ENCODE measurements at places on chromosomes 6 and 20.

- DNase-seq = no peak
Measured at GRCh38 chr20:57907131-57908000, 197.6 kb upstream of the PMEPA1 start.

DNA sequence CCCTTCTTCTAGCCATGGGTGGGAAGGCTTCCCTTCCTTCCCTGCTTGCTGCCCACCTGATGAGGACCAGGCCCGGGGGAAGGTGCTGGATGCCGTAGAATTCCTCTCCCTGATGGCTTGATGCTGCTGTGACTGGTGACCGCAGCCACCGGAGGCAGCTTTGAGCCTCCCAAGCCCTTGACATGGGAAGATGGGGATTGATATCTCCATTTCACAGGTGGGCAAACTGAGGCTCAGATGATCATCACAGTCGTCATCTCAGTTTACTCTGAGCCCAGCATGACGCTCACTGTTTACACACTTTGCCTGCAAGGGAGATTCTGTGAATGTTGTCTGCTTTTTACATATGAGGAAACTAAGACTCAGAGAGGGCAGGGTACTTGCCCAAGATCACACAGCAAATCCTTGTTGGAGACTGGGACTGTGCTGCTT is 43.9 kb downstream of the SRC start:
- DNase-seq = no peak

GRCh38 chr6:127869772-127870404 is 31.0 kb downstream of the THEMIS start:
- no peak for DNase-seq

DNA sequence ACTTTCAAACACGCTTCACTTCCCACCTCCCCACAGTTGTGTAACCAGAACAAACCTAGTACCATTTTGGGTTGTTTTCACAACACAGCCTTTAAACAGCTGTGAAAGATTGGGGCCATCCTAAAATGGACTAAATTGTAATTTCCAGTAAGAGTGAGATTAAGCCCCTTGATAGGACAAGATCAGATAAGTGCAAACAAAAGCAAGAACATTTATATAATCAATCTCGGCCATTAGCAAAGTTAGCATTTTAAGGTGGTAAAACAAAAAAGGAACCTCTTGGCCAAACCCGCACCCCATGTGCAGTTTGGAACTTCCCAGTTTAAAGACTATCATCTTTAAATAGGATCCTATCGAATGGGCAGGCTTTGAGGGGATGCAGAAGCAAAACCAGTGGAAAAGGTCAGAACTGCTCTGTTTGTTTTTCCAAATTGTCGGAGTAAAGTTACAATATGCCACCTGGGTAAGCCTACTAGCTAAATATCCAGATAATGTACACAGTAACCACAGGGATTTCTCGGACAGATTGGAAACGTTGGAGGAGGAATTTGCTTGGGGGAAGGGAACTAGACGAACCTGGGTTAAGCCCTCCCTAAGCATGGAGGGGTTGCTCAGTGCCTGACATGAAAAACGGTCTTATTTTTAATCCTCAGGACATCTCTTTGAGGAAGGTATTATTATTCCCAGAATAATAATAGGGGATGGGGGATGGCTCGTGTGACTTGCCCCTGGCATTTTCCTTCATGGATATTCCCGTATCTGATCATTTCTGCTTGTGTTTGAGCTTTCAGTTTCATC is 159.8 kb upstream of the SALL4 start:
- DNase-seq = no peak

DNA sequence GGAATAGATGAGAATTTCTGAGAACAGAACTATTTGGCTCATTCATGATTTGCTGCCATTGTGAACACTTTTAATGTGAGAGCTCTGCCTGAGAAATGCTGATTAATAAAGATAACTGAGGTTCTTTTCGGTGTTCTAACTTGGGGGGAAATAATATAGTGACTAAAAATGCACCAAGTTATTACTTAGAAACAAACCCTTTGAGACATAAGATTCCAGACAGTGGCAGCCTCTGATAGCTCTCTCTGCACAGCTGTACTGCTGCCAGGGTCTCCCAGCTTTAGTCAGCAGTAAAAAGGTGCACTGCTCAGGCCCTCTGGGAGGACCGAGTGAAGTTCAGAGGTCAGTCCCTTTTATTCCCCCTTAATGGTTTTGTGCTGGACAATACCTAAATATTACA is 2.5 kb upstream of the PRDM1 start:
- no peak for DNase-seq
